Activated CD4-positive, alpha-beta memory T cell treated with anti-CD3 and anti-CD28 coated beads for 36 hours (primary cell): ENCODE measurements at places on chromosomes 7 and 10. TPM values are rescaled to one million over a fixed set of nuclear protein-coding genes. Genes with fewer than 3 reads are reported as not detected.

- DNase-seq: no peak
Measured at GRCh38 chr10:52780391-52781155, 8.0 kb upstream of the MBL2 start.

The ADAM22 gene
- total RNA-seq: 1.8 TPM

The GPR26 gene
- total RNA-seq: not detected

DNA sequence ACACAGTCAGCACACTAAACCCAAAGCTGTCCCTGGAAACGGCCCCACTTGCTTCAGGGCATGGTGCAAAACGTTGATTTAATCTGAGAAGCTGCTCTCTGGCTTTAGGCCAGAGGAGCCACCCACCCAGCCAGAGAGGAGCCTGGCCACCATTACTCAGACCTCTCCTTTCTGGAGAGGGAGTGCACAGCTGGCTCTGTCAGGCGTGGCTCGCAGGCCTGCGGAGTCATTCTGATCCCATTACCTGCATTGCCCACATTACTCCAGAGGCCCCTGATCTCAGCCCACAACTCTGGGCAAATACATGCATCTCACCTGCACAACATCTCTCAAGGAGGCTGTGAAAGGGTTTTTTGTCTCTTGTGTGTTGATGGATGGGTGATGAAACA, 370.0 kb upstream of the IGFBP3 start:
- peak; percentile 10 for DNase-seq

DNA sequence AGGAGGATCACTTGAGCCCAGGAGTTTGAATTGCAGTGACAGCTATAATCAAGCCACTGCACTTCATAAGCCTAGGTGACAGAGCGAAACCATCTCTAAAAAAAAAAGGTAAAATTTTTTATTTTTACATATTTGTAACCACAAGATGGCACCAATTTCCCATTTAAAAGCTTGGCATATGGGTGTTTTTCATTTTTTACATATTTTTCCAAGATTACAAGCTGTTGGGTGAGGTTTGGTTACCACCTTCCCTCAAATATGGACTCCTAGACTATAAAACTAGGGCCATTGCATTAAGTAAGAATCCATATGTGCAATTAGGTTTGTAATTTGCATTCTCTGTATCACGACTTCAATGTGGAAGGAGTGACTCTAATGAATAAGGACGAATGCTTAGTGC, 129.3 kb upstream of the ACBD5 start:
- no peak for DNase-seq

The FAM25A gene
- not detected for total RNA-seq

- DNase-seq: no peak
Measured at GRCh38 chr10:77530011-77530410, 107.6 kb downstream of the KCNMA1 start.

DNA sequence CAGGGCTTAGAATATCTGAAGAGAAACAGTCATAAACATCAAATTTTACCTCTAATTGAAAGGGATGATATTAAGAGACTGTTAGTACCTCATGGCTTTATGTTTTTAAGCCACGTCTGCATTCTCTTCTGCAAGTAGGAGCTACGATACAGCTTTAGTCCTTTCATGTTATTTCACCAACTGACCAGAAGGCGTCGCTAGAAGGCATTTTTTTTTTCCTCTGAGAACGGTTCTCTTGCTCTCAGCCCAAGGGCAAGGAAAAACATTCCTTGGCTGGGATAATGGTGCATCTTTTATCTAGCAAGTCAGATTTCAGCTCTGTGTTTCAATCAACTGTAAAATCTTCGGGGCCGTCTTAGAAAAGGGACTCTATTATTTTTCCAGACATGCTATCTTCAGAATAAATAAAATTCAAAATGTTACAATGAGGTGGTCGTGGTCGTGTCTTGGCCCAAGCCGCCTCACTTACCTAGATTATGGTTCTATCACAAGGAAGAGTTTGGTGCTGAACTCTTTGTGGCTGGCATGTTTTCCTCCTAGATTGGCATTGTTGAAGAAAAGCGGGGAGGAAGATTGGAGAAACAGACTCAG, 41.6 kb upstream of the LYZL2 start:
- no peak for DNase-seq

GRCh38 chr10:23459308-23459939, 20.5 kb downstream of the OTUD1 start:
- no peak for DNase-seq
